ENCODE measurements at places on chromosomes 13 and 19.

DNA sequence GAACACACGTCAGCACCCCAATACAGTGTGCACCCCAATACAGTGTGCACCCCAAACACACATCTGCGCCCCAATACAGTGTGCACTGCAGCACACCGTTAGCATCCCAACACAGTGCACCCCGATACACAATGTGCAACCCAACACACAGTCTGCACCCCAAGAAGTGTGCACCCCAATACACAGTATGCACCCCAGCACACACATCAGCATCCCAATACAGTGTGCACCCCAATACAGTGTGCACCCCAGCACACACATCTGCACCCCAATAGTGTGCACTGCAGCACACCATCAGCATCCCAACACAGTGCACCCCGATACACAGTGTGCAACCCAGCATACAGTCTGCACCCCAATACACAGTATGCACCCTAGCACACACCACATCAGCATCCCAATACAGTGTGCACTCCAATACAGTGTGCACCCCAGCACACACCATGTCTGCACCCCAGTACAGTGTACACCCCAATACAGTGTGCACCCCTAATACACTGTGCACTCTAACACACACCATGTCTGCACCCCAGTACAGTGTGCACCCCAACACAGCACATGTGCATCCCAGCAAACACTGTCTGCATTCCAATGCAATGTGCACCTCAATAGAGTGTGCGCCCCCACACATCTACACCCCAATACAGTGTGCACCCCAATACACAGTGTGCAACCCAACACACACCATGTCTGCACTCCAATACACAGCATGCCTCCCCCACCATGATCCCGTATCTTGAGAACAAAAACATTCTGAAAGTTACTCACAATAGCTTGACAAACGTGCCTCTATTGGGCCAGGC lies 855 bp upstream of the CARS2 start:
- no peak for DNase-seq

- DNase-seq, result no peak
Observed at GRCh38 chr19:23512151-23512925, 117.1 kb upstream of the ZNF91 start.

DNA sequence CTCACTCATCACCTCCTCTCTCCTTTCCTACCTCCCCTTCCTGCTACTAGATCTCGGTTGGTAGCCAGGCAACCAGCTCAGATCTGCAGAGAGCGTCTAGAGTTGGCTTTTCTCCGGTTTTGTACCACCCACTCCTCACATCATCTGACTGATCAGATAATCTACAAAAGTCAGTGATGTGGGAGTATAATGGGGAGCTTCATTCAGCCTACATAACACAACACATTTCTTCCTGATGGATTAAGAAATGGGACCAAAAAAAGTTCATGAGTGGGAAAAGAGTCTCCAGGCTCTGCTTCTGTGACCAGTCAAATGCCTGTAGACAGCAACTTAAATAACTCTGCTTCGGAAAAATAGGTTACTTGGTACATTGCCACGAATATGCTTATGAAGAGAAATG lies 279.8 kb downstream of the DCLK1 start:
- DNase-seq, result no peak

- no peak for DNase-seq
Observed at GRCh38 chr19:35011091-35011689, 11.1 kb downstream of the GRAMD1A start.
